ENCODE measurements at places on chromosomes 16 and 17.

DNA sequence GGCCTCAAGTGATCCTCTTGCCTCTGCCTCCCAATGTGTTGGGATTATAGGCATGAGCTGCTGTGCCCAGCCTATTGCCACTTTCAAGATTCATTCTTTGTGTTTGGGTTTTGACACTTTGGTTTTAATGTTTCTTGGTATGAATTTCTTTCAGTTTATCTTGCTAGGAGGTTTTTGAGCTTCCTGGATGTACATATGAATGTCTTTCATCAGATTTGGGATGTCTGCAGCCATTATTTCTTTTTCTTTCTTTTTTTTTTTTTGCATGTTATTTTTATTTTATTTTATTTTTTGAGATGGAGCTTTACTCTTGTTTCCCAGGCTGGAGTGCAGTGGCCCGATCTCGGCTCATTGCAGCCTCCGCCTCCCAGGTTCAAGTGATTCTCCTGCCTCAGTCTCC is 18.5 kb downstream of the MRPL45 start:
- DNase-seq: peak; percentile 42

GRCh38 chr17:1783271-1783670 is 21.4 kb downstream of the SERPINF1 start:
- DNase-seq: no peak

GRCh38 chr17:47210105-47210504 is 957 bp downstream of the MYL4 start:
- no peak for DNase-seq

DNA sequence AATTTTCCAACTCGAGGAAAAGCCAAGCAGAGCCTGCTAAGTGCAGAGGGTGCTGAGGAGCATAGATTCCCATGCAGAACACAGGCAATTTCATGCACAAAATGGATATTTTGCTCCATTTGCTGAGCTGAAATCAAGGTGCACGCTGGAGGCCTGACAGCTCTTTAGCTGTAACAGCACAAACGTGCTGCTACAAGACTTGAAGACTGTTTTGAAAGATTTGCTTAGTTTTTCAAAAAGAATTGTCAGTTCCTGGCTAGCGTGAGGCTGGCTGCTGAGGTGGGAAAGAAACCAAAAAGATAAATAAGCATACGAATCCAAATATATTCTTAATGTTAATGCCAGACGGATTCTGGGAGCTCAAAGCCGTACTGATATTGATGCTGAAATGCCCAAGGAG is 309.0 kb upstream of the MAF start:
- DNase-seq: no peak

- DNase-seq: no peak
Observed at GRCh38 chr17:62745806-62746205, 62.3 kb downstream of the MARCHF10 start.

GRCh38 chr16:14389359-14389758 is 240.7 kb downstream of the PARN start:
- no peak for DNase-seq

GRCh38 chr17:17842111-17842876 is 5.5 kb upstream of the SREBF1 start:
- DNase-seq: no peak

GRCh38 chr17:73938706-73939105 is 264.8 kb upstream of the RPL38 start:
- DNase-seq: no peak

DNA sequence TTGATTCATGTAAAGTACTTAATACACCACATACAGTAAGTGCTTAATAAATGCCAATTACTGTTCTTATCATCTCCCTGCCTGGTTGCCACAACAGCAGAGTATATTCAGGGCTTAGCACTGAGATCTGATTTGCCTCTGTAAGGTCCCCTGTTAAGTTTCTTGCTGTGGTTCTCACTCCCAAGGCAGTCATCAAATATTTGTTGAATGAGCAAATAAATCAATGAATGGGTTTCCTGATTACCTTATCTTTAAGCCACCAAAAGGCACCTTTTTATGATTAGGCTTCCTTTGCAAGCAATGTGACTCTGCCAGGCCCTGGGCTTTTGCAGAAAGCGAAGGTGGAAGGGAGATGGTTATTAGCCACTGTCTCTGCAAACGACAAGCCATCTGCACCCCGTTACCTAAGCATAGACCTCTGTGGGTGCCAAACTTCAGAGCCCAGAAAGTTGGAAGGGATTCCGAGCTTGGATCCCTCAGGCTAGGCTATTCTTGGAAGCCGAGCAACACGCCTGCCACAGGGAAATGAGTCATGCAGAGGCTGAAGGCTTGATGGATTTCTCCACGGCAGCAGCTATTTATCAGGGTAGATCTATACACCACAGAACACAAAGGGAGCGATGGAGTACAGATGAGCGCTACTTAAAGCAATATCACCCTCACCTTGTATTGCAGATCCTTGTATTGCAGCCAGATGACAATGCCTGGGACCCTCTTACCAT is 102.0 kb downstream of the GRIN2A start:
- no peak for DNase-seq

GRCh38 chr16:66735891-66736290 is 15.5 kb downstream of the DYNC1LI2 start:
- DNase-seq: no peak

DNA sequence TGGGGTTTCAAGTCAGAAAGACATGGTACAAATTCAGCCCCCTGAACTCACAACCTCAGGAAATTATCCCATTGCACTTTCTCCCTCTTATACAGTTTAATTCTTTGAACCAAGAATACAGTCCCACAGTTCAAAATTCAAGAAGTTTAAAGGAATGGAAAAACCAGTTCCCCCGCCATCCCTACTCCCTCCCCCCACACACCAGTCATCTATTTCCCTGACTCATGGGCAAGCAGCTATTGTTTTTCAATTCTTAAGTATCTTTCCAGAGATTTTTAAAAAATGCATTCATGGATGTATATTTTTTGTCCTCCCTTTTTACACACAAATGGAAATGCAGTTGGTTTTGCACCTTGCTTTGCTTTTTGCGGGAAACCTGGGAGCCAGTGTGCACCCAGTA is 7.3 kb downstream of the SYCE1L start:
- DNase-seq: no peak

GRCh38 chr17:40022497-40022896 is 7.3 kb downstream of the CSF3 start:
- DNase-seq: no peak

GRCh38 chr16:14110728-14111251 is 39.7 kb downstream of the MRTFB start:
- DNase-seq: no peak

DNA sequence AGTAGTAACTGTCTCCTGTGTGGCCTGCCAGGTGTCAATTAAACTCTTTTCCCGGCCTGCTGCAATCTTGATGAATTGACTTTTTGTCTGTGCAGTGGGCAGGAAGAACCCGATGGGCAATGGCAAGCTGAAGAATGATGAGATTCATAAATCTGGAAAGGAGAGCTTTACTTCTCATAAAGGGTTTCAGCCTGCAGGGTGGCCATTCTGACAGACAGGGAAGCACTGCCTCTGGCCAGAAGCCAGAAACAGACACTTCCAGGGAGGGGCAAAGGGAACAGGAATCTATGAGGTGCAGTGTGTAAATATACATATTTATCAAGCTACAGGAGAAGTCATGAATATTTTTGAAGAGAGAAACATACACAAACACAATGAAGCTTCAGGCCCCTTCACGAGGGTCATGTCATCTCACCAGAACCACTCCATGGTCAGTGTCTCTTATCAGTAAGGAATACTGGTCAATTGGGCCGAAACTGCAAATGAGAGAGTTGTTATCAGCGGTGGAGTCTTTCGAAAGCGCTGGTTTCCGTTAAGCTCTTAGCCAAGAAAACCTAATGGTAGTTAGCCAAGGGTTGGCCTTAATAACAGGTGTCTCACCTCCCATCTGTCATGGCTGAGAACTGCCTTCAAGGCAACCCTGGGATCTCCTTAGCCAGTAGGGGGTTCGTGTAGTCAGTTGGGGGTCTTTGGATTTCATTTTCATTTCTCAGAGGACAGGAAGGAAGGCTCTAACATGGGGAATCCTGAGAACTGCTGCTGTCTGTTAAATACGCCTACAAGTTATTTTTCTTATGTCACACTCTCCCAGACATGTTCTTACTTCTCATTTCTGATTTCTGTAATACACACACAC is 1.2 kb upstream of the NARF start:
- no peak for DNase-seq

DNA sequence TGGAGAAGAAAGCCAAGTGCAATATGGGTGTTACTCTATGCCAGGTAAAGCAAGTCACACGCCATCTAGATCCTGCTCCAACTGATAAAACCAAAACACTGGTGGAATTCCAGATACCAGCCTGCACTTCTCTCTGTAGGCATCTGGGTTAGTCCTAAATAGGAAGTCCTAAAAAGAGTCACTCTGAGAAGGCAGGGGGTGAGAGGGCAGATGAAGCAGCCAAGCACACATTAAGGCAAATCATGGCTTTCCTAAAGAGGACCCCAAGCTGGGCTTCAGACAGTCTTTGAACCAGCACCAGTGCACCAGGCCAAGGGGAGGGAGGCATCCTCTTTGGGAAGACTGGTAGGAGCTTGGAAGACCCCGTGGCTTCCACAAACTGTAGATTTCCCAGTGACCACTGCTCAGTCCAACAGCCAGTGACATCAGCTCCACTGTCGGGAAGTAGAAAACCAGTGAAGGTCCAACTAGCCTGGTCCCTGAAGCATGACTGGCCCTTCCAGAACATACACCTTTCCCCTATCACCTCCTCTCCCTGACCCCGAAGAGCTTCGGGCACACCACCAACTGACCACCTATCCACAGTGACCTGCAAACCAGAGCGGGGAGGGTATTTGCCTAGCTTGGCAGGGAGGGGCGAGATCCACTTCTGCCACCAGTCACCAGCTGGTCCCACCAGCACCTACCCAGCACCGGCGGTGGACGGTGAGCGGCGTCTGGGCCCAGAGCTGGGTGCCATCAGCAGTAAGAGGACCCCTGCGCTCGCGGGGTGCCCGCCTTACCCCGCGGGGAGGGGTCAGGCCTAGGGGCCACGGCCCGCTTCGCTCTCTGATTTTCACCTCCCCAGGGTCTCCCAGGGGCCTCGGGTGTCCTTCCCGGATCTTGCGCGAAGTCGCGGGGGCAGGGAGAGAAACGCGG is 1.0 kb downstream of the LITAF start:
- peak; percentile 23 for DNase-seq

- DNase-seq: peak; percentile 89
Observed at GRCh38 chr17:36089888-36090836, at the start of gene CCL3. Gene CCL3 (minus strand): TSS chr17:36090143. CDS start chr17:36090058, 85 bp downstream.

GRCh38 chr17:47209499-47209898 is 351 bp downstream of the MYL4 start:
- DNase-seq: no peak

GRCh38 chr16:68183046-68183445 is 52.9 kb downstream of the ESRP2 start:
- DNase-seq: no peak

GRCh38 chr16:16131204-16131603 is 92.1 kb downstream of the ABCC6 start:
- no peak for DNase-seq

- DNase-seq: no peak
Observed at GRCh38 chr17:3890082-3890877, 2.6 kb downstream of the CAMKK1 start.

GRCh38 chr17:82769041-82769440 is 17.2 kb downstream of the TBCD start:
- DNase-seq: no peak

GRCh38 chr16:725041-725376 is 1.2 kb downstream of the CCDC78 start:
- no peak for DNase-seq

DNA sequence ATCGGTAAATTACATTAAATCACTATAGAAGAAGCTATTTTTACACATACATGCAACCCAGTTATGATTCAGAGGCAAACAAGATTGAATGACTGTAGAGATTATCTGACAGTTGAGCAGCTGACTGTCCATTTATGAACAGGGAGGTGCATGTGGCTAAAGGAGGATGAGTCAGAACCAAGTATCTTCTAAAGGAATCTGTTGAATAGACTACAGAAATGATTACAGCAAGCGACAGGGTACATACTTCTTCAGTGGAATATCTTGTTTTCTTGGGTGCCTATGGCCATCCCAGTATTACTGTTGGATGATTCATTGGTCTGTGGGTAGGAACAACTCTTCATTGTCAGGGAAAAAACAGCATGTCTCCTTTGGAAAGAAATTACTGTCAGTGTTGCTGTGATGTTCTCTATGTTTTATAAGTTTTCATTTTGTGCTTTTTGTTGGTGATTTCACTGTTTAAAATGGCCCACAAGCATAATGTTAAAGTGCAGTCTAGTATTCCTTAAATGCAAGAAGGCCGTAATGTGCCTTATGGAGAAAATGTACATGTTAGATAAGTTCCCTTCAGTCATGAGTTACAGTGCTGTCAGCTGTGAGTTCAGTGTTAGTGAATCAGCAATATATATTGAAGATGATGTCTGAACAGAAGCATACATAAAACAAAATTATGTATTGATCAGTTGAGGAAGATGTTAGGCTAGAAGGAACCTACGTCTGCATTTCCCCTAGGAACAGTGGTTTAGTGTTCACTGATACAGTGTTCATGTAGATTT is 27.0 kb downstream of the CBFB start:
- peak; percentile 88 for DNase-seq

- no peak for DNase-seq
Observed at GRCh38 chr17:34527136-34527907, 52.1 kb upstream of the TMEM132E start.

- peak; percentile 53 for DNase-seq
Observed at GRCh38 chr16:4693956-4694641, 737 bp downstream of the NUDT16L1 start.

DNA sequence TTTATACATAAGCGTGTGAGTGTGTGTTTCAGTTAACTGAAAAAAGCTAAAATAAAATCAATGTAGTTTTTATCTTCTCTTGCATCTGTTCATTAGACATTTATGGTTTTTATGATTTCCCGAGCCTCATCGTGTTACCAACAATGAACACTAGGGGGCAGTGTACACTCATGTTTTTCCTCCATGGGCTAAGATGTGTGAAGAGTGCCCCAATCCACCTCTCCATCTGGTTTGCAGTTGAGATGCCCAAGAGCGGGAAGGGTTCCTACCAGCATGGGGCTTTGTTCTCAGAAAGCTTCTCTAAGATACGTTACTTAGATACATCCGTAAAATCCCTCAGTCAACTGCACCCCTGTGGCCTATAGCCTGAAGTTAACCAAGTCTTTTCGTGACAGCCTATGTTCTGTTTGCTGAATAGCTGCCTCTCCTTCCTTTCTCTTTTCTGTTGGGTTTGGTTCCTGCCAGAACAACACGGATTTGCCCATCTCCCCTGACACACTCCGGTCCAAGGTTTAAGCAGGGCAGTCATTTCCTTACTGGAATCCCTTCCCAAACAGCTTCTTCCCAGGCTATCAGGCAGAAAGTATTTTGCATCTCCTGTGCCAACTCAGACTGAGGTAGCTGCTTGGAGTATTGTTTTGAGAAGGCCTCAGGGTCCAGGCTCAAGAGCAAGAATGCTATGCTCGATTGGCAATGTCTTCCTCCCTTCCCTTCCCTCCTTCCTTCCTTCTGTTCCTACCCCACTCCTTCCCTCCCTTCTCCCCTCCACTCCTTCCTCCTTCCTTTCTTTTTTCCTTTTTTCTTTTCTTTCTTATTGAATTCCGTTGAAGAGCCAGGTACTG is 12.9 kb upstream of the ELAC2 start:
- DNase-seq: peak; percentile 69
